ENCODE measurements at places on chromosomes 2 and 18. TPM values are rescaled to one million over a fixed set of nuclear protein-coding genes. Genes with fewer than 3 reads are reported as not detected.

GRCh38 chr18:23694637-23695430, 5.6 kb downstream of the LAMA3 start:
- DNase-seq, result no peak

DNA sequence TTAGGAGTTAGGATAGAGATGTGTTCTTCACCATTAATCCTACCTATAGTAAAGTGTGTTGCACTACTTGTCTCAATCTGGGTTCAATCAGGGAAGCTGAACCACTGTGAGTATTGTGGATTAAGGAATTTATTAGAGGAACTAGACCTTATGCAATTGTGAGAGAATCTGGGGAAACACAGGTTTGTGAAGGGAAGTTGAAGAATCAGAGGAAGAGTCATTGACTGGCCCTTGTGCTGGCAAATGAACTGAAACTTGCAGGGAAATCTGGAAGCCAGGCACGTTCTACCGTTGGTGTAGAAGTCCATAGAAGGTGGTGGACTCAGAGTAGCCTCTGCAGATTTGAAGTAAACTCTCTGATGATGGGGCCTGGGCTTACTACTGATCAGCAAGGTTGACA, 44.7 kb upstream of the HK2 start:
- DNase-seq, result no peak

GRCh38 chr2:176178038-176178756, 10.3 kb upstream of the HOXD1 start:
- DNase-seq, result no peak

DNA sequence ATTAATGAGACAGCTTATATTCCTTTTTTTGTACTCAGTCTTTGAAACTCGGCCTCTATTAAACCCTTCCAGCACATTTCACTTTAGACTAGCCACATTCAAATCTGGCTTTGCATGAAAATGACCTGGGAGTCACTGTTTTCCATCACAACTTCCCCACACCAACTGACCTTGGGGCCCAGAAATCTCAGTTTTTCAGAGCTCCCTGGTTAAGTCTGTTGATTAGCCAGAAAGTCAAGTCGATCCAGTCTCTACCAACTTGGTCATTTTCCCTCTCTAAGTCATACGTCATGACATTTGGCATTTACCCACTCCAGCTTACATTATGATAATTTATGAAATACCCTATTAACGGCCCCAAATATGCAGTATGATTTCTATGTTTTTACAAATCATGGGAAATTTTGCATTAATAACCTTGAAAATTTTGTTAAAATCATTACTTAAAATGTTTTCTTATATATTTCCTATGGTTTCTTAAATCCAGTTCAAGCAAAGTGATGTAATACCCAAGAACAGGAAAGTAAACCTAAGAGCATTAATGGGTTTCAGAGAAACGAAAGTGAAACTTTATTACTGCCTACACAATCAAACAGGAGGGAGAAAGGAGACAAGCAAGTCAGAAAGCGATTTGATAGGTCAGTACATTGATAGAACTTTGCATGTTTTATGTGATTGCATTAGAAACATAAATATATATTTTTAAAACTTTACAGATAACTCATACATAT, 77.1 kb downstream of the SPATS2L start:
- DNase-seq, result no peak

DNA sequence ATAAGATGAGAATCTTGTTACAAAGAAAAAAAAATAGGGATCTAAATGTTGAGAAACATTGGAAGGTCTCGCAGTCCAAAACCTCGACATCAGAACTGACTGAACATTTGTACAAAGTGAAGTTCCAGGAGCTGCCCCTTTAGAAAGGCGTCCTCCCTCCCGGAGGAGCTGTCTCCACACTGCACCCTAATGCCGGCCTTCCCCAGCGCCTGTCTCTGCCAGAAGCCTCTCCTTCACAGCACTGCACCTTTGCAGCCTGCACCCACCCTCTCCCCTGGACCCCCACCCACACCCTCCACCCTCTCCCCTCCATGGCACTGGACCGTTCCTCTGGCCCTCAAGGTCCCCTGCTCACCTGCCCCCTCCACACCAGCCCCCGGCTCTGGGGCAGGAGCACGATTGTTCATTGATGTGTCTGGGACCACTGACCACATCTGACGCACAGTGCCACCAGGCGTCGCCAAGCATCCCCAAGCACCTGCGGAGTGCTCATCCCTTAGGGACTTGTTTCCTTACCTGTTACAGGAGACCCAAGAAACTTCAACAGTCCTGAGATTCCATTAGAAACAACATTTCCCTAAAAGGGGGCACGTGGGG, 90.3 kb upstream of the SNTG2 start:
- DNase-seq, result no peak

DNA sequence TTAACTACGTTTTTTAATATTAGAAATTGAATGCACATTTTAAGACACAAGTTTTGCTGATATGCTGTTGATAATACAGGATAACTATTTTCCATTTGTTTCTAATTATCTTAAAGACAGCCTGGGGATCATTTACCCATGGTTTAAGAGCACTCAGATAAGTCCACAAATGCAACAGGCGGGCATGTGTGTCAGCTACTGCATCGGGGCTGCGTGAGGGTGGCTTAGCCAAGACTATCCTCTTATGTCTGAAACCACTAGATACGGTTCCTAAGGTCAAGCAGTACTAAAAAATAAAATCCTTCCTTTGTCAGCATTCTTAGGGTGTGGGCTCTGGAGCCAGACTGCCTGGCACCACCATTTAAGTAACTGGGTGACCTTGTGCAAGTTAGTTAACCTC, 254.8 kb downstream of the SATB2 start:
- DNase-seq, result no peak

- no peak for DNase-seq
Observed at GRCh38 chr2:235553291-235553690, 59.4 kb downstream of the AGAP1 start.

- no peak for DNase-seq
Observed at GRCh38 chr2:21155365-21156136, 31.8 kb downstream of the TDRD15 start.

GRCh38 chr2:73175663-73176204, 26.6 kb upstream of the NOTO start:
- DNase-seq, result peak; percentile 90

- DNase-seq, result no peak
Observed at GRCh38 chr2:20771299-20771698, 51.6 kb downstream of the LDAH start.

DNA sequence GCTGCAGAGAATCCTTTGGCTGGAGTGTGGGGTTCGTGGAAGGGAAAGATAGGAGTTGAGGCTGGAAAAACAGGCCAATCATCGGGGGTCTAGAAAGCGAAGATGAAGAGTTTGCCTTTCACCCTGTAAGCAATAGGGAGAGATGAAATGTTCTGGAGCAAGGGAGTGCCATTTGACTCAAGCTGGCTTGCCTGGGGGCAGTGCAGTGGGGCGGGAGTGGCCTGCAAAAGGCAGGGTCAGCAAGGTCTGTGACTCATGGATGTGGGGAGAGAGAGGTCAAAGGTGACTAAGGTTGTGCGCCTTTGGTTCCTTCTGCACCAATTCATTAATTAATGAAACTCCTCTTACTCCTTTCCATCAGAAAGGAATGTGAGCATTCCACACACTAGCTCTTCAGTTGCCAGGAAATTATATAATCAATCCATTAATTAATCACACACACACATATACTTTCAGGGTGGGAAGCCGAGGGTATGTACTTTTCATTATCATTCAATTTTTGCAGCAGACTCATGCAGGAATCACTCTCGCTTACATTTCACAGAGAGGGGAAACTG, 227.6 kb downstream of the MYCN start:
- no peak for DNase-seq

DNA sequence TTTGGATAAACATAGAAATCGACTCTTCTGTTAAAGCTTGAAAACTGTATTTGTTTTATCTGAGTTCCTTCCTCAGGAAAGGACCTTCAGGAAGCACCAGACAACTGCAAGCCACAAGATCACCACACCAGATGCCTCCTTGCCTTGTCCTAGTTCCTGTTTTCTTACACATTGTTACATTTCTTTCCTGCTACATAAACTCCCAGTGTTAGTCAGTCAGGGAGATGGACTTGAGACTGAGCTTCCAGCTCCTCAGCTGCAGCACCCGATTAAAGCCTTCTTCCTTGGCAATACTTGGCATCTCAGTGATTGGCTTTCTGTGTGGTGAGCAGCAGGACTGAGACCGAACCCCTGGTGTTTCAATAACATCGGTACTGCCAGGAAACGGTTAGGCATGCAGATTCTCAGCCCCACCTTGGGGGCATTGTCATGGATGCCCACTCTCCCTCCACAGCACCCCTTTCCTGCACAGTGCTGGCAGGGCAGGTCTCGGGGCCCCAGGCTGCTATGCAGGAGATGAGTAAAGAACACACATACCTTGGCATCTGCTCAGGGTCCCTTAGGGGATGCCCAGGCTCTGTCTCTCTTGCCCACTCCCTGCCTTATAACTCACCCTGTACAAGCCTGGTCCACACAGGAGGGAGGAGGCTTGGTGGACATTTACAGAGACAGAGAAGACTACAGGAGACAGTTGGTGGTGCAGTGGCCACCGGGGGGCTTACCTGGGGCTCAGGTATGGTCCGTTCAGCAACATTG, 32.6 kb downstream of the ANKMY1 start:
- DNase-seq, result no peak

GRCh38 chr2:51014759-51015158, 17.2 kb downstream of the NRXN1 start:
- no peak for DNase-seq

- no peak for DNase-seq
Observed at GRCh38 chr18:60122339-60122738, 222.5 kb downstream of the PMAIP1 start.

- DNase-seq, result no peak
Observed at GRCh38 chr2:151927501-151928221, 99.4 kb upstream of the ARL5A start.

GRCh38 chr18:4004183-4004829, 450.8 kb downstream of the DLGAP1 start:
- DNase-seq, result no peak

DNA sequence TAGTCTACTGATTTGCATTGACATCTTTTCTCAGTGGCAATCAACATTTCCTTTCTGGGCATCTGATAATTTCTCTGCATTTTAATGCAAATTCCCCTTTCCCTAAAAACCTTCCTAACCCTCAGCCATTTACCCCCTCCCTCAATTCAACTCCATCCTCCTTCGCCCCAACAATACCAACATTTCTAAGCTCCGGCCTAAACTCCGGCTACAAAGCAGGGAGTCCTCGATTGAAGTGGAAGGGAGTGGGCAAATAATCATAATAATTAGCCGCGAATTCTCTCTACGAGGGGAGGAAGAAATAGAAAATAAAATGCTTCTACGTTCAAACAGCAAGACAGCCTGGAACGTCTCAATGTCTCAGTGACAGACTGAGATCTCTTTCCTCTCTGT, 4.6 kb downstream of the BCL11A start:
- DNase-seq, result no peak

DNA sequence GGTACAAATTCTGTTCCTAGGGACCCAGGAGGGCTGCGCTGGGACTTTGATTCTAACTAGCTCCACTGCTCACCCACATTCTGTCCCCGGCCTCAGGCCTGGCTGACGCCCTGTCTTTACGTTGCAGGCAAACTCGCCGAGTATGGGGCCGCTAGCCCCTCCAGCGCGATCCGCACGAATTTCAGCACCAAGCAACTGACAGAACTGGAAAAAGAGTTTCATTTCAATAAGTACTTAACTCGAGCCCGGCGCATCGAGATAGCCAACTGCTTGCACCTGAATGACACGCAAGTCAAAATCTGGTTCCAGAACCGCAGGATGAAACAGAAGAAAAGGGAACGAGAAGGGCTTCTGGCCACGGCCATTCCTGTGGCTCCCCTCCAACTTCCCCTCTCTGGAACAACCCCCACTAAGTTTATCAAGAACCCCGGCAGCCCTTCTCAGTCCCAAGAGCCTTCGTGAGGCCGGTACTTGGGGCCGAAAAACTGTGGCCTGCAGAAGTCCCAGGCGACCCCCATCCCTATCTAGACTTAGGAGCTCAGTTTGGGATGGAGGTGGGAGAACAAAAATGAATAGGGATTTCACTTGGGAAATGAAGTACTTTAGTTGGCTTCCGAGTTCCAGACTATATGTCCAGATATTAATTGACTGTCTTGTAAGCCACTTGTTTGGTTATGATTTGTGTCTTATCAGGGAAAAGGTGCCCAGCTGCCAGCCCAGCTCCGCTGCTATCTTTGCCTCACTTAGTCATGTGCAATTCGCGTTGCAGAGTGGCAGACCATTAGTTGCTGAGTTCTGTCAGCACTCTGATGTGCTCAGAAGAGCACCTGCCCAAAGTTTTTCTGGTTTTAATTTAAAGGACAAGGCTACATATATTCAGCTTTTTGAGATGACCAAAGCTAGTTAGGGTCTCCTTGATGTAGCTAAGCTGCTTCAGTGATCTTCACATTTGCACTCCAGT, 1.5 kb downstream of the HOXD1 start:
- no peak for DNase-seq

GRCh38 chr2:183951630-183952029, 646.7 kb upstream of the ZNF804A start:
- no peak for DNase-seq

The KRTCAP3 gene
- 0.60 TPM for total RNA-seq

The GBX2 gene
- total RNA-seq, result not detected

The KCNIP3 gene
- total RNA-seq, result 8.7 TPM

The ONECUT2 gene
- total RNA-seq, result 0.03 TPM

The RALBP1 gene
- total RNA-seq, result 48.7 TPM

The PPP4R1 gene
- 62.5 TPM for total RNA-seq
